ENCODE measurements at places on chromosomes 4 and X.
A peak's percentile ranks its signal among the peaks of the same experiment; 100 is the strongest.

DNA sequence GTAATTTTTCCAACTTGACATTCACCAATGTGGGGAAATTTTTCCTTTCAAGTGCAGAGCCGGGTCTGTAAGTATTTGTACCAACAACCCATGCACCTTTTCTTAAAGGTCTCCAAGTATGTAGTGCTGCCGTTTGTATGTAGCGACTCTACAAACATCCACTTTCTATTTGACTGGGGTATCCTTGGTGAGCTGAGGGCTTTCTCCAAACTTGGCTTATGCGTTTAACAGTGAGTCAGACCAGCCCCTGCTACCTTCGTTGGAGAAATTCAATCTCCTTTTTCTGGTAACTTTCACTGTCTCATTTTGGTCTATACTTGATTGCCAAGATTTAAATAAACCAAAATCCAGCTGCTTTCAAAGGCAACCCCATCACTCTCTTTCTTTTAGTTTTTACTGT lies 34.9 kb downstream of the MGST2 start:
- no peak for DNase-seq

DNA sequence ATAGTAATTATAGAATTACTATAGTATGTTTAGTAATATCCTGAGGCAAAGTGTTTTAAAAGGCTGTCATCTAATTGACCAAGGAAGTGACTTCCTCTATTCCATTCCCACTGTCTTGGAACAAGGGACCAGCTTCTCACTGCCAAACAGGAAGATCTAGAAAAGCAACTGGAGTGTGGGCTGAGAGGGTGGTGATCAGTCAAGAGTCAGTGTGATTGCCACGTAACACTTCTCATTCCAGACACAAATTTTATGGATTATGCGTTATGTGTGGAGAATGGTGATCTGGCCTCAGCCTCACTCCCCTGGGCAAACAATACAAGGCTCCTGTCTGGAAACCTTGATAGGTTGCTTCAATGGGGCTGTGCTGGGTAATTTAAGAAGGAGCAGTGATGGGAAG lies 60.0 kb downstream of the RRAGB start:
- DNase-seq = no peak

- no peak for DNase-seq
Measured at GRCh38 chr4:183244506-183244905, 75.6 kb downstream of the CLDN22 start.

- no peak for DNase-seq
Measured at GRCh38 chr4:138344851-138345250, 102.7 kb upstream of the SLC7A11 start.

DNA sequence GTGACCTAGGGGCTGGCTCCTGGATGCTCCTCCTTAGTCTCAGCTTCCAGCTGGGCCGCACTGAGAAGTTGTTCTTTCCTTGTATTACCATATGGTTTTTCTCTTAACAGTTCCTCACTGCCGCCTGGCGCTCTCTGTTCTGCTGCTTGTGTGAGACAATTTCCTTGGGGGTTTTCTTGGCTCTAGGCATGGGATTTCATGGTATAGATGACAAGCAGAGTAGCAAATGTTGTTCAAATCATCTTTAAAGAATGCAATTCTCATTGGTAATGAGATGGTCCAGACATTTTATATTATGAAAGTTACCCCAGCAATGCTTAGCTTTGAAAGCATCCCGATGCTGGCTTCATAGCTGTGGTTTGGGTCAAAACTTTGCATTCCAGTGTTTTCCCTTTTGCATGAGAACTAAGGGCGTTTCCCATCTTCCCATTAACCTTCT lies 37.6 kb downstream of the SEPTIN11 start:
- no peak for DNase-seq

GRCh38 chr4:176123710-176124407 lies 58.2 kb downstream of the WDR17 start:
- DNase-seq = peak; percentile 39

- DNase-seq = no peak
Measured at GRCh38 chrX:123990602-123991001, 29.1 kb downstream of the STAG2 start.

- peak; percentile 5 for DNase-seq
Measured at GRCh38 chr4:150828159-150828558, 186.9 kb downstream of the LRBA start.

- DNase-seq = peak; percentile 52
Measured at GRCh38 chrX:72245461-72246089, 6.7 kb upstream of the ERCC6L start.

DNA sequence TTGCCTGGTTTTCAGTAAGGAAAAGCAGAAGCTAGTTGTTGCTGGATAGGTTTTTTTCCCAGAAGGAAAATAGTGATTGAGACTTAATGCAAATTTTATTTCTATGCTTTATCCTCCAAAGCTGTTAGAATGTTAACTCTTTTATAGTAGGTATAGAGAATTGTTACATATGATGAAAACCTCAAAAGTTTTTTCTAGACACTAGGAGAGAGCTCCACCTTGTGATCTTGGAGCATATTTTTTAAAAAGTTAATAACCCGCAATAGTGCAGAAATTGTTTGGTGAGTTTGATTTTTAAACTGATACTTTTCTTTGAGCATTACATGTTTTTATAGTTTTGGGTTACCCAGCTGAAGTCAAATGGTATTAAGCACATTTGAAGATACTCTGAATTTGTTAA lies 56.5 kb downstream of the STAG2 start:
- no peak for DNase-seq

DNA sequence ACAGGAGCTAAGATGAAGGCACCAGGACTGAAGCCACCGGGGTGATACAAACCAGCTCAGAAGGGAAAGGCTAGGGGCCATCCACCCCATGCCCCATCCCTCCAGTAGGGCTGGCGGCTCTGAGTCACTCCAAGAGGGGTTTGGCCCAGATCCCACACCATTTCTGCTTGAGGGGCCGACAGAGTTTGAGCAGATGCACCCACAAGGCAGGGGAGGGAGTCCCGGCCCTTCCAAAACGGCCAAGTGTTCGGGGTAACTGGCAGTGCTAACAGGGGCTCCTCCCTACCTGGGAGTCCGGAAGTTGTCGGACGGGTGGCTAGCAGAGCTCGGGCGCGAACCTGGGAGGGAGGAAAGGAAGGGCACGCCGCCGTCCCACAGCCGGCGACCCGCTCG lies 412 bp downstream of the SLC10A3 start:
- DNase-seq = no peak

DNA sequence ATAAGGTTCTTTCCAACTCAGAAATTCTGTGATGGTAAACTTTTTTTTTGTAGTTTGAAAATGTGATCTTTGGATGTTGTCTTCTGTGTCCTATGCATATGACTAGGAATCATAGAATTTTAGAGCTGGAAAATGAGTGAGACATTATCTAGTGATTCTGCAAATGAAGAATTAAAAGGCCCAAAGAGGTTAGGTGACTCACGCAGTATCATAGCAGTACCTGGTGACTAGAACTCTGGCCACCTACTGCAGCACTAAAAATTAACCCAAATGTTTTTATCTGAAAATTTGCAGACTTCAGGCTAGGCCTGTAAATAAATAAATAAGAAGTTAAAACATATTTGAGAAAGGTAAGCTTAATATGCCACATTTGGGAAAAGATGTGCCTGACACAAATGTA lies 52.8 kb downstream of the NFKB1 start:
- DNase-seq = no peak

DNA sequence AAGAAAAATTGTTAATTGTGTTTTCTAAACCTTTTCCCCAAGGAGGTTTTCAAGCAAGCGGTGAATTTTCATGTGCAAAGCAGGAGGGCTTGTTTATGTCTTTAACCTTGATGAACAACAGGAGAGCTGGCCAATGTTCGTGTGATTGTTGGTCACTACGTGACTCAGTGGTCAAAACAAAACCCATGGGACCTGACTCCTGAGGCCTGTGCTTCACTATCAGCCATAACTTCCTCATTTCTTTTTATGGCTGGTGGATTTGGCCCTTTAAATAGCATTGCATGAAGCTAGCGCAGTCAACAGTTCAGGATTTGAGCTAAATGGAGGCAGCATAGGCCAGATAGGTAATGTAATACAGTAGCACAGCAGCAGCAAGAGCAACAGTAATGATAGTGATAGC lies 80.5 kb downstream of the MID1IP1 start:
- peak; percentile 57 for DNase-seq

GRCh38 chrX:56574861-56575260 lies 11.4 kb downstream of the UBQLN2 start:
- DNase-seq = no peak

- DNase-seq = no peak
Measured at GRCh38 chr4:156169011-156169410, 215.3 kb upstream of the CTSO start.

DNA sequence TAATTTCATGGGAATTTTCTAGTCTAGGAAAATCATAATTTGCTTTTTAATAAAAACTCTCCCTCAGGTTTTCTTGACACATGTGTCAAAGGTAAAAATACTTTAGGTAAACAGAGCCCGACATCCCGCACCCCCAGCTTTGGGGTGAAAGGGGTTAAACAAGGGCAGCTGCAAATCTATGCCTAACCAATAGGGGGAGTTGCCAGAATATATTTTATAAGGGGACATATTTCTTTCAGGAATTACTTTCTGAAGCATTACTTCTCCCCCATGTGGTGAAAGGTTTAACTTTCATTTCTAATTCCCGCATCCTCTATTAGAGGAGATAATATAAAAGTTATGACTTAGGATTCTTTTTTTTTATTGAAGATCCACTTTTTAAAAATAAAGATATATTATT lies 53.9 kb upstream of the HEPH start:
- DNase-seq = peak; percentile 31

GRCh38 chr4:183200453-183200852 lies 101.4 kb downstream of the WWC2 start:
- DNase-seq = no peak

- DNase-seq = peak; percentile 9
Measured at GRCh38 chrX:47664737-47665136, 5.8 kb upstream of the UXT start.

DNA sequence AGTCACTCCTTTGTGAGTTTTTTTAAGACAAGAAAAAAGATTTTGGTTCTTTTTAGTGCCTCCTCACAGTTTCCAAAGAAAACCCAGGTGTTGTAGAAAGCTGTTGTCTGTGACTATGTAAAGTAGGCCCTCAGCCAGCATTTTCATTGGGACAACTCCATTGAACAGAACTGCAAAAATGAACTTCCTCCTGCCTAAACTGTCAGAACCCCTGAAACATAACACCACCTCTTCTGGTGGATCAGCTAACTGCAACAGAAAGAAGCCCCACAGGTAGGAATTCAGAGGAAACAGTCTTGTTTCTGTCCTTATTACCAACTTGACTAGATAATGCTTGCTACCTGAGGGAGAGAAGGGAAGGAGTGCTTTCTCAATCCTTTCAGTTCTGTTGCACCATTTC lies 3.4 kb upstream of the ATP11C start:
- DNase-seq = no peak

DNA sequence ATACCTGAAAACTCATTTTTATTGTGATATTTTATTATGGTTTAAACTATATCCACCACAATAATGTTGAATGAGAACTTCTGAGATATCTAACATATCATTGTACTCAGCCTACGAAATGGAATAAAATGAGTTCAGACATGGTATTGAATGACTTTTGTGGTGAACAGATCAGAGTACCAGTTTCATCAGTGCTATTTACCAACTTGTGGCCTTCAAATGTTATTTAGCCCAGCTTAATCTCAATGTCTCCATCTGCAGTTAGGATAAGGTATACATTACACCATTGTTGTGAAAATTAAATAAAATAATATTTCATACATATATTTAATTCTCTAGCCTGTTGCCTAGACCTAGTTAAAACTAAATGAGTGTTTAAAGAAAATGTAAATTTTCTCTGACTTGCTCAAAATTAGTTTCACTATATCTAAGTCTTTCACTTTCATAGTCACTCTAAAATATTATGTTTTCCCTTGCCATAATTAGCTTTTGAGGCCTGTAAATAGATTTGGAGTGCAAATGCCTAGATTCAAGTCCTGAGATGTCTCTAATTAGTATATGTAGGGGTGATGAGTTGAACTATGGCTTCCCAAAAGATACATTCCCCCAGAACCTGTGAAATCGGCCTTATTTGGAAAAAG lies 594.2 kb downstream of the STPG2 start:
- no peak for DNase-seq

DNA sequence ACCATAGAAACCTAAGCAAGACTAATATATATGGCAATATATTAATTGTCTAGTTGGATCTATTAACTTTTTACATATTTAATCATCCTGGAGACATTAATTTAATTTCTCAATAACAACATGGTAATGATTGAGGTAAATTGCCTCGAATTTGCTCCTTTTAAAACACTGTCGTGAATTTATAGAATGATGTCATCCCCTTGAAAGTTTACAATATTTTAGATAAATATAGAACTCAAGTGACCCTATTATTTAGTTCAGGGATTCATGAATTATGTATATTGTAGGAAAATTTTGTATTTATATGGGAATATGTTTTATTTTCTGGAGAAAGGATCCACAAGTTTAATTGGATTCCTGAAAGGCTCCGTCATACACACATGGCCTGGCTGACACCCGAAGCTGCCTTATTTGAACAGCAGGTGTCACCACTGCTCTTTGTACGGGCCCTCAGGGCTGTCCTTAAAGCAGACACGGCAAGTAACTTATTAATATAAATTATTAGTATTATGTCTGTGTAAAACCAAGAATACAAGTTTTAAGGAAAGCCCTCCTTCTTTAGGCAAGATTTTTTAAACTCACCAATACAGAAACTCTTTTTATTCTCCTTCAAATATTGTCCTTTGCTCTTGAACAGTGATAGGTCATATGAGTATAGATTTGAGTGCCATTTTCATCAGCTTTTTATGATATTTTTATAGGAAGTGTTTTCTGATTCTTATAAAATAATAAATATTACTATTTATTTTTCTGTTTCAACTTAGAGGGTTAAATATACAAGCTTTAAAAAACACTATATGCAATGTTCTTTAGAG lies 1.9 kb upstream of the PLRG1 start:
- DNase-seq = peak; percentile 81

DNA sequence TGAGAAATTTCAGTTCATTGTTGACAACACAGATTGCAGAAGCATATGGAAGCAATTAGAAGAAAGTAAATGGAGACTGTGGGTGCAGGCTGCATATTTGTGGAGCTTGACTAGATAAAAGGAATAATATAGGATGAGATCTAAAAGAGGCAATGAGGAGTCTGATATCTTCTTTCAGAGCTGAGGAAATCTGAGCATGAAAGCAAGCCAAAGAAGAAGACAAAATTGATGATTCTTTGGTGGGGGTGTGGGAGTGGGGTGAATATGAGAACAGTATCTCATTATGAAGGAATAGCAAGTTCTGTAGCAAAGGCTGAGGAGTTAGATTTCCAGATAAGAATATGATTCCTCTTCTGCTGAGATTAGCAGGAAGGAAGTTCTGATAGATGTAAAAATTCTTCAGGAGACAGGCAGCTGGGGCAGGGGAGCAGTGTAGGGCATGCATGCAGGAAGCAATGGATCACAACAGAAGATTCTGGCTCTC lies 6.1 kb upstream of the PDHA2 start:
- DNase-seq = no peak

DNA sequence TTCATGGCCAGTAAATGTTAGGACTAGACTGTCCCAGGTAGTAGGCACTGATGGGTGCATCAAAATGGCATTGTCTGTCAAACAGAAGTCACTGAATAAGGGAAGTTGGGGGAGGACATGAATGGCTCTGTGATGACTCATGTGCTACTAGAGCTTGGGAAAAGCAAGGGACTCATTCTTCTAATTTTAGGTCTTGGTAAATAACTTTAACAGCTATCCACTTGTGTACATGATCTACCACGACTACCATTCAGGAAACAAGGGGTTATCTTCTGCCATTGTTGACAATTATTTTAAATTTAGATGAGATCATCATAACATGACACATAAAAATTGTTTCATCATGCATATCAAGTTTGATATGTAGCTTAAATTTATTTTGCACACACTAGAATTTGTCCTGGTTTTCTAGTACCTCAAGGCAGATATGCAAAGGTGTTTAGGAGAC lies 6.3 kb downstream of the AREG start:
- peak; percentile 74 for DNase-seq

Data from inflammatory macrophage treated with lipopolysaccharide for 1 hour (primary cell).